CD4-positive, alpha-beta T cell treated with Interleukin-17A for 4 hours (primary cell): ENCODE measurements at places on chromosomes 6 and 20.
A peak's percentile ranks its signal among the peaks of the same experiment; 100 is the strongest.

DNA sequence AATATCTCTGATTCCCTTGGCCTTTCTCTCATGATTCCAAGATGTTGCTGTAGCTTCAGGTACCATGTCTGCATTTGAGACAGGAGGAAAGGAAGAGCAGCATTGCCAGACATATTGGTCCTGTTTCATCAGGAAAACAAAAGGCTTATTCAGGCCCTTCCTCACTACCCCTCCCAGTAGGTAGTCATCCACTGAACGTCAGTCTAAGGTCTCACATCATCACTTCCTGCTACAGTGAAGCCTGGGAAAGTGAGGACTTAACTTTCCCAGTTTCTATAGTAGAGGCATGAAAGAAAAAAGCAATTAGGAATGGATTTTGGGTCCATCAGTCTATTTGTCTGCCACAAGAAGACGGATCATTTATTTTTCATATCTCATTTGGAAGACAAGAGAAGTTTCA is 85.7 kb upstream of the SOX4 start:
- no peak for DNase-seq

DNA sequence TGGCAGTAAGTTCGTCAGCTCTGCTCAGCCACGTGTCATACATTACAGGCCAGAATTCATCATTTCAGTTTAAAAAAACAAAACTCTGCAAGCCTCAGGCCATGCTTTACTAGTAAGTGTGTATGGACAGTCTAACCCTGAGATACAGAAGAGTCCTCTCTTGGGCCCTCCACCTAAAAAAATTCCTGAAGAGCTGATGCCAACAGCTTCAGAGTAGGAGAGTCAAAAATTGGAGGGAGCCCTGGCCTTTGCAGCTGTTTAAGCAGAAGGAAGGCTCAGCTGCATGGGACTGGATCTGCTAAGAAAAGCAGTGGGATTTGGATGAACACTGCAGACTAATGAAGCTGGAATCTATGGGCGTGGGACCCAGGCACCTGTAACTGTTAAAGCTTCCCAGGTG is 47.2 kb upstream of the FAM8A1 start:
- DNase-seq, result no peak

DNA sequence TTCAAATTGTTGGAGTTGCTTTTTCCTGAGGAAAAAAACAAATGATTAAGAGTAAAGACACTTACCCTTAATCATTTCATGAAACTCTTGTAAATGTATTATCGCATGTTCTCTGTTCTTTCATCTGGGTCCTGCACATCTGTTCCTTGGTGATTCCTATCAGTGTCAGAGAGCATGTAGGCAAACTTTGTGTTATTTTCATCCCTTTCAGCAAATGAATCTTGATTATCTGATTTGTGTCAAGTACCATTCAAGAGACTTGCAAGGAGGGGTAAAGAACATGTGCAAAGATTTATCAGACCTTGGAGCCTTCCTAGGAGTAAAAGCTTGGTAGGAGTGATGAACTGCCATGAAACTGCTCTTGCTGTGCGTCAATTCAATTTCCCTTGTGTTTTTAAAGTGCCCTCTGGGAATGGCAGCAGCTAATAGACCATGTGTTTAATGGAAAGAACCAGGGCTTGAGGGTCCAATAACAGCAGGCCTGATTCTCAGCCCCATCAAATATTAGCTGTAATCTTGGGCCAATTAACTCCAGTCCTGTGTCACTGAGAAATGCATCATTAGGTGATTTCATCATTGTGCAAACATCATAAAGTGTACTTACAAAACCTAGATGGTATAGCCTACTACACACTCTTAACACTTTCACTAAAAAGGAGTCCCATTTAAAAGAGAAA is 118.9 kb upstream of the CEP85L start:
- DNase-seq, result no peak

DNA sequence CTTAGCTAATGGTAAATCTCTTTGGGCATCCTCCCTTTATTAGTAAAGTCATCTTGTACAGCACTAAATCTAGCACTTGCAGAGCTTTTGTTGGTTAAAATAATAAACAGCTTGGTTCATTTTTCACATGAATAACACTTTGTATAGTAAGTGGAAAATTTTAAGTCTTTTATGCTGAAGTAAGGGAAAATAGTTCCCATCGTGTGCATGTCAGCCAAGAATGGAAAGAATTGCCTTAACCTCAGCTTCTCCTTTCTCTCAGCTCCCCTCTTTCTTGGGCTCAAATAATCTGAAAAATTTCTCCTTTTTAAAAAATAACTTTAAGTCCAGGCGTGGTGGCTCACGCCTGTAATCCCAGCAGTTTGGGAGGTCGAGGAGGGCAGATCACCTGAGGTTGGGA is 16.6 kb downstream of the SNRPC start:
- DNase-seq, result no peak

DNA sequence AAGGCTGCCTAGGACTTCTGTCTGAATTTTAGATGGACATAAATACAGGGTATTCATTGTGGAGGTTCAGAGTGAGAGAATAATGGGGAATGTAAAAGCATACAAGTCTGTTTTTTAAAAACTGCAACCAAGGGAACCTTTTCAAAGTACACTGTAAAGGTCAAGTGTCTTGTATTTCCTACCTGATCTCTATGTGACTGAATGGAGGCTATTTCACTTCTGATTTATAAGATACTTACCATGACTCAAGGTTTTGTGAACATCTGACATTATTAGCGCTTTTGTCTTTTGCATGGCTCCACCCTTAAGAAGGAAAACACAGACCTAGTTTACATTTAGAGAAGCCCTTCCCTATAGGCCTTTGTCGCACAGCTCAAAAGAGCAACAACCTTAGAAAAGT is 126.5 kb downstream of the ZFAND3 start:
- DNase-seq, result no peak

DNA sequence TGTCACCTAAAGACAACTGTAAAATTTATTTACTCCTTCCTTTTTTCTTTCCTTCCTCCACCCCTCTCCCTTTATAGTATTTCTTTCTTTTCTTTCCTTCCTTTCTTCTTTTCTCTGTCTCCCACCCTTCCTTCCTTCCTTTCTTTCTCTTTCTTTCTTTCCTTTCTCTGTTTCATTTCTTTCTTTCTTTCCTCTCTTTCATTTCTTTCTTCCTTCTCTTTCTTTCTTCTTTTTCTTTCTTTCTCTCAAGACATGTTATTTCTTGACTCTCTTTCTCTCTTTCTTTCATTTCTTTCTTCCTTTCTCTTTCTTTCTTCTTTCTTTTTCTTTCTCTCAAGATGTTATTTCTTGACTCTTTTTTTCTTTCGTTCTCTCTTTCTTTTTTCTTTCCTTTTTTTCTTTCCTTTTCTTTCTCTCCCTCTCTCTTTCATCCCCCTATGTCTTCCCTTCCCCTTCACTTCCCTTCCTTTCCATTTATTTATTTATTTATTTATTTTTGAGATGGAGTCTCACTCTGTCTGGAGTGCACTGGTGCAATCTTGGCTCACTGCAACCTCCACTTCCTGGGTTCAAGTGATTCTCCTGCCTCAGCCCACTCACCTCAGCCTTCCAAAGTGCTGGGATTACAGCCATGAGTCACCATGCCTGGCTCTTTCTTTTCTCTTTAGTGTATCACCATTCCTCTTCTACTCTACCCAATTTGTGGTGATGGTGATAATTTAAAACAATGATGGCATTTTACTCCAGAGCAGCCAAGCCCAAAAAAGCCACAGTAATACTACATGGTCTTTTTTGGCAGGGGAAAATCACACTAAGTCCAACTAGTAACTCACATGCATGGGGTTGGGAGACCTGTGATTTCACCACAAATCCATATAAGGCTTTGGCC is 188.2 kb downstream of the ADGRG6 start:
- DNase-seq, result no peak

DNA sequence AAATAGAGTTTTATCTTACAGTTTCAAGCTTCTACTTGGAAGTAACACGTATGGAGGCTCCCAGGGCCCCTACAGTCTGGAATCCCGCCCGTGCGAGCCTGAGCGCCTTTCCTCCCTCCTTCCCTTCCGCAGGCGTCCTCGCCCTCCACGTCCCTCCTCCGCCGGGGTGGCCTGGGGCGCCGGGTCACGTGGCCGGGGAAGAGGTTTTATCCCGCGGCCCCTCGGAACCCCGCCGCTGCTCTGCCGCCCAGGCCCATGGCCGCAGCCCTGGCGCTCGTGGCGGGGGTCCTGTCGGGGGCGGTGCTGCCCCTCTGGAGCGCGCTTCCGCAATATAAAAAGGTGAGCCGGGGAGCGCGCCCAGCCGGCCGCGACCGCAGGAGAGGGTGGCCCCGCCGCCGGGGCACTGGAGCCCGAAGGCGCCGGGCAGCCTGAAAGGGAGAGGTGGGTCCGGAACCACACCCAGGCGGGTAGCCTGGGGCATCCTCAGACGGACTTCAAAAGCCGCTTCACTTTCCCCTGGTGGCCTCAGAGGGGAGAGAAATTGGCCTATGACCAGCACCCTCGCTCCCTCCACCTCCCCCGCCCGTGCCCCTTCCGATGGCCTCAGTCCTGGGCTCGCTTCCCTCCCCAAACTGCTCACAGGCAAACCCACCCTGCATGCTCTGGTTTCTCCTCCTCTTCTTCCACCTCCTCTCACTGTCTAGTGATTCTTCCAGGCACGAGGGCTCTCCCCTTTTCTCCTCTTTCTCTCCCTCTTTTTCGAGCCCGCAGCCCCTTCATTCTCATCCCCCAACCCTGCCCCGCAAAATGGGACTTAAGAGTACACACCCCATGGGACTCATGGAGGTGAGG is at the start of gene CLPSL2:
Gene CLPSL2, plus strand, starts transcription at position 235 of the 852 bp plus-strand sequence. Its CDS starts 21 bp downstream, at position 256.
- no peak for DNase-seq

GRCh38 chr6:157455731-157456523 is 74.9 kb downstream of the ZDHHC14 start:
- DNase-seq, result no peak

GRCh38 chr6:157716251-157716995 is 106.6 kb upstream of the SNX9 start:
- no peak for DNase-seq

- no peak for DNase-seq
Measured at GRCh38 chr6:112183271-112183671, 71.1 kb downstream of the LAMA4 start.

- DNase-seq, result no peak
Measured at GRCh38 chr6:134594881-134595280, 277.0 kb upstream of the SGK1 start.

GRCh38 chr6:123398072-123398471 is 238.7 kb downstream of the TRDN start:
- DNase-seq, result no peak

- no peak for DNase-seq
Measured at GRCh38 chr6:131084982-131085381, 21.9 kb upstream of the EPB41L2 start.

GRCh38 chr6:107704347-107705013 is 119.6 kb downstream of the SCML4 start:
- peak; percentile 46 for DNase-seq

GRCh38 chr6:118649918-118650581 is 1.3 kb downstream of the CEP85L start:
- DNase-seq, result no peak

- DNase-seq, result no peak
Measured at GRCh38 chr6:98529364-98529763, 305.0 kb upstream of the POU3F2 start.

DNA sequence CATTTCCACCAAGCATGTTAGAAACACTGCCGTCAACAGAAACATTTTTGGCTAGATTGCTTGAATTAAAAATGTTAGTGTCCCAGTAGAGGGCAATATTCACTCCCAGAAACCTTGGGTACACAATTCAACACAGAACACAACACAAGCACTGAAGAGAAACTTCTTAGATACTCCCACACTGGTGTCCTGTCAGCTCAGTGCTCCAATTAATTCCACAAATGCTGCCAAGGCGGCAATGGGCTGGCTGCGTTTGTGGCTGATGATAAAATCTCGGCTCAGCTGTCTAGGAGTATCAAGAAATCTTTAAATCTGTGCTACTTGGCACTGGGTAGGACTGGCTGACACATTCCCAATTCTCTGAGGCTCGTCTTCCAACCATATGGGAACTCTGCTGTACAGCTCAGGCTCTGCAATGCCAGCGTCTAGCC is 39.3 kb downstream of the BEND3 start:
- DNase-seq, result no peak

- no peak for DNase-seq
Measured at GRCh38 chr20:9408422-9409300, 105.7 kb upstream of the LAMP5 start.

GRCh38 chr6:95545686-95546085 is 31.6 kb upstream of the MANEA start:
- no peak for DNase-seq

DNA sequence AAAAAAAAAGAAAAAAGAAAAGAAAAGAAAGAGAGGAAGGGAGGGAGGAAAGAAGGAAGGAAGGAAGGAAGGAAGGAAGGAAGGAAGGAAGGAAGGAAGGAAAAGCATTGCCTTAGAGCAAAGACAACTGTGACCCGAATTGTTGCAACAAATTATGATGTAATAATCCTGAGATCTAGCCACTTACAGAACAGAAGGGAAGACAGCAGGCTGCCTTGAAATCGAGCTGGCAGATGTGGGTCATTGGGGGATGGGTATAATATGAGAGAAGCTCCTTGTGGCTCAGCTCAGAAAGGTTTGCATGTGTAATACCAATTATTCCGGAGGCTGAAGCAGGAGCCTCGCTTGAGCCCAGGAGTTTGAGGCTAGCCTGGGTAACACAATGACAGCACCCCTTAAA is 208.1 kb upstream of the PROKR2 start:
- no peak for DNase-seq

GRCh38 chr6:99297415-99297814 is 52.1 kb downstream of the FAXC start:
- no peak for DNase-seq

- DNase-seq, result no peak
Measured at GRCh38 chr20:36830791-36831691, 44.9 kb upstream of the TLDC2 start.

GRCh38 chr20:59123011-59123677 is 40.5 kb upstream of the ZNF831 start:
- peak; percentile 50 for DNase-seq

- no peak for DNase-seq
Measured at GRCh38 chr6:21083708-21084107, 509.8 kb upstream of the SOX4 start.

DNA sequence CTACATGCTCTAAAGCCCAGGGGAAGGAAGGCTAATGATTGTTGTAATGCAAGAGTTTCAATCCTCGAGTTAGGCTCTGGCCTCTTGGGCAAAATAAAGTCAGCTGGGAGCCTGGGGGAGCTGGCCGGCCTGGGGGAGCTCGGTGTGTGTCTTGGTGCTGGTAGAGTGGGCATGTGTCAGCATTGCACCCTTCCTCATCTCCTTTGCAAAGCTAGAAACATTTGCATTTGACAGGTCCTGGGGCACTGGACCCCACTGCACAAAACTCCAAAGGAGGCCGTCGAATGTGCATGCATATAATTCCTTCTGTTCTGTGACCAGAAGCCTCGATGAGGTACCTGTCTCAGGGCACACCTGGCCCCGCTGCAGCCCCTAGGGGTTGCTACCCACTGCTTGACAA is 74.6 kb upstream of the SLC22A23 start:
- DNase-seq, result no peak
